ENCODE measurements at places on chromosomes 12 and 14.

DNA sequence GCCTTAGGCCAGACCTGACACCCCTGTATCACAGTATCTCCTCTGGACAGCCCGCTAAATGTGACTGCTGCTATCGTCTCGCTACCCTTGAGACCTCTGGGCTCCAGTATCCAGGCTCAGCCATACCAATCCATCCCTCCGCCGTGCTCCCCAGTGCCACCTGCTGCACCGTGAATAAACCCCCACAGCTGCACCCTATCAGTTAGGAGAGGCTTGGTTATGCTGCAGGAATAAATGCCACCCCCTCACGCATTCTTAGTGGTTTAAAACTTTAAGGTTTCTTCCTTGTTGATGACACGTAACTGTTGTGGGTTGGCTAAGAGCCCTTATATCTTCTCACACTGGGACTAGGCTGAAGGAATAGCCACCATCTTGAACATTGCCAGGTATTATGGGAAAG lies 12.1 kb downstream of the CCDC63 start:
- no peak for DNase-seq

- no peak for DNase-seq
Observed at GRCh38 chr12:52821826-52822660, 8.1 kb upstream of the KRT4 start.

DNA sequence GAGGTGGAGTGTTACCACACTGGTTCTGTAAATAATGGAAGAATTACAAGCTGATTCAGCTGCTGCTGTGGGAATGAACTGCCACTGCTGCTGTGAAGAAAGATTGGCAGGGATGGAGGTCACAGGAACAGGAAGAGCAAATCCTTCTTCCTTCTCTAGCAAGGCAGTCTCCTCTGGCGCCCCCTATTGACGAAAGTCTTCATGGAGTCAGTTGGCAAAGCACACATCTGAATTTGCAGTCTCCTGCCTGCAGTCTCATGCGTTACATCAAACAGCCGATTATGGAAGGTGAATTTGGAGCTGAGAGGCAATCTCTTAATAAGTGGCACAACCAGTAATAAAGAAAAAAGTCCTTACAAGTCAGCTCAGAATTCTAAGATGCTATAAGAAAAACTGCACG lies 106.0 kb upstream of the TMTC1 start:
- no peak for DNase-seq

DNA sequence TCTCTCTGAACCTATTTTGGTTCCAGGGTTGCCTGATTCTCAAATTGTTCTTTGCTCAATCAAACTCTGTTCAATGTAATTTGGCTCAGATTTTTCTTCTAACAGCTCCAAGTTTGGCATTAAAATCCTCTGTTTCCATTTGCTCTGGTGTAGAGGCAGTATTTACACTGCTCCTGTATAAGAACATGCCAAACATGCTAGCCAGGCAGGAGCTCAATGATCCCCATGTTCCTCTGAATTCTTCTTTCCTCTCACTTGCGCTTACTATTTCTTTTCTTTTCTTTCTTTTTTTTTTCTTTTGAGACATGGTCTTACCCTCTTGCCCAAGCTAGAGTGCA lies 17.2 kb downstream of the SDR9C7 start:
- no peak for DNase-seq

- no peak for DNase-seq
Observed at GRCh38 chr12:126400831-126401230, 1335.6 kb downstream of the AACS start.

Data from vagina (tissue), 2 donors.